Effector CD8-positive, alpha-beta T cell (primary cell): ENCODE measurements at places on chromosomes 5 and 9.

- DNase-seq: no peak
Observed at GRCh38 chr5:168168978-168169698, 122.3 kb upstream of the WWC1 start.

GRCh38 chr5:97476852-97477534 lies 293.9 kb upstream of the RIOK2 start:
- no peak for DNase-seq

GRCh38 chr9:124771867-124772679 lies 962 bp upstream of the NR6A1 start:
- DNase-seq: no peak

GRCh38 chr9:98031935-98032334 lies 24.6 kb upstream of the NANS start:
- no peak for DNase-seq

- no peak for DNase-seq
Observed at GRCh38 chr9:113185271-113185670, 34.5 kb downstream of the SLC31A2 start.

- DNase-seq: no peak
Observed at GRCh38 chr5:98474782-98475181, 298.7 kb upstream of the RGMB start.

DNA sequence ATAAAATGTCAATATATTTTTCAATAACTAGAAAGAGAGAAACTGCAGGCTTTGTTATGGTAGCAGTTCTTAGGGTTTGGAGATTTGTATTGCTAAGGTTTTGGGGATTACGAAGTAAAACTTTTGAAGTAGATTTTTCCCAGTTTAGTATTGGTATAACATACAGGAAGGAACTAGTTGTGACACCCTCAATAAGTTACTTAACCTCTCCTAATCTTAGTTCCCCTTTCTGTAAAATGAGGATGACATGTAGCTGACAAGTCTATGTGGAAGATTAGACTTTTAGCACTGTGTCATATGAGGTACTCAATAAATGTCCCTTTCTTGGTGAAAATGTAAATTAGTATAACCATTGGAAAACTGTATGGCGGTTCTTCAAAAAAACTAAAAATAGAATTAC lies 73.4 kb upstream of the ATG10 start:
- no peak for DNase-seq

- peak; percentile 4 for DNase-seq
Observed at GRCh38 chr9:75866273-75866871, 24.1 kb upstream of the PCSK5 start.

- DNase-seq: no peak
Observed at GRCh38 chr9:38284588-38285051, 107.9 kb upstream of the ALDH1B1 start.

DNA sequence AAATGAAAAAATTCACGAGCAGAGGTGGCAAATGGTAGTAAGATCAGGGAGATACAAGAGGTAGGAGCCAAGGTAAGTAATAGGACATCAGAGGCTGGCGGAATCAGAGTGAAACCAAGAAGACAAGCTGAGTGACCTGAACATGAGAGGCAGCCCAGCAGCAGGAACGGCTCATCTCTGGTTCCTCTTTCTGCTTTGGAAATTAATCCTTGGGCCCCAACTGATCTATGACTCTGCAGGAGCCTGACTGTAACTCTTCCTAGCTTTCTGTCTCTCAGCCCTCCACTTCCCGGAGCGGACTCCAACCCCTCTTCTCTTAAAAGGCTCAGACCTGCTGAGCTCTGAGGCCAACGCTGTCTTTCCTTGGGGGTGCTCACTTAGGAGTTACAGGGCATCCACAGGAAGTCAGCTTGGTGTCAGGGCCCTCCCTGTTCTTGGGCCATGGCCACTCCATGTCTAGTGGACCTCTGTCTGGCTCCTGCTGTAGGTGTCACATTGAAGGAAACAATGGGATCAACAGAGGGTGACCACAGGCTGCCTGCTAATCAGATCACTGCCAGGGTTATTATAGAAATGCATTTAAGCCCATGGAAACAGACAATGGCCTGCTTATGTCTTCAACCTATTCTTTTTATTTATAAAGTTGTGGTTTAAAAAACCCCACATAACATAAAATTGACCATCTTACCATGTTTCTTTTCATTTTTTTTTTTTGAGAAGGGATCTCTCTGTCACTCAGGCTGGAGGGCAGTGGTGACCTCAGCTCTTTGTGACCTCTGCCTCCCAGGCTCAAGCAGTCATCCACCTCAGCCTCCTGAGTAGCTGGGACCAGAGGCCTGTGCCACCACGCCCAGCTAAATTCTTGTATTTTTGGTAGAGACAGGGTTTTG lies 22.5 kb upstream of the SHB start:
- no peak for DNase-seq

GRCh38 chr9:115025721-115026120 lies 92.2 kb downstream of the TNC start:
- no peak for DNase-seq

DNA sequence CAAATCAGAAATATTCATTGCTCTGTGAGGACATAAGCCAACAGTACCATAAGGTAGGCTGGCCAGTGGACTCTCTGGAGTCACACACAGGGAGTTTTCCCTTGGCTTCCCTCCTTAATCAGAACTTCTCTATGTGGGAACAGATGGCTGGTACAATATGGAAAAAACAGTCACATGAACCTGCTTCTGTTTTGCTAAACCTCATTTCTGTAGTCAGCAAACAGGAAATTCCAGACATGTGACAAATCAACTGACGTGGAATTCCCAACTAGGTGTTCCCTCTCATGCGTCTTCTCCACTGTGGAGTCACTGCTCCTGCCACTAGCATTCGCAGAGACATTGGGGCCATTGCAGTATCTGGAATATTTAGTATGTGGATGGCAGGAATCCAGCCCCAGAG lies 617.6 kb downstream of the KIF4B start:
- DNase-seq: no peak

- DNase-seq: no peak
Observed at GRCh38 chr5:139869042-139869790, 73.6 kb downstream of the PSD2 start.

GRCh38 chr9:91212596-91213243 lies 149.0 kb downstream of the AUH start:
- no peak for DNase-seq

DNA sequence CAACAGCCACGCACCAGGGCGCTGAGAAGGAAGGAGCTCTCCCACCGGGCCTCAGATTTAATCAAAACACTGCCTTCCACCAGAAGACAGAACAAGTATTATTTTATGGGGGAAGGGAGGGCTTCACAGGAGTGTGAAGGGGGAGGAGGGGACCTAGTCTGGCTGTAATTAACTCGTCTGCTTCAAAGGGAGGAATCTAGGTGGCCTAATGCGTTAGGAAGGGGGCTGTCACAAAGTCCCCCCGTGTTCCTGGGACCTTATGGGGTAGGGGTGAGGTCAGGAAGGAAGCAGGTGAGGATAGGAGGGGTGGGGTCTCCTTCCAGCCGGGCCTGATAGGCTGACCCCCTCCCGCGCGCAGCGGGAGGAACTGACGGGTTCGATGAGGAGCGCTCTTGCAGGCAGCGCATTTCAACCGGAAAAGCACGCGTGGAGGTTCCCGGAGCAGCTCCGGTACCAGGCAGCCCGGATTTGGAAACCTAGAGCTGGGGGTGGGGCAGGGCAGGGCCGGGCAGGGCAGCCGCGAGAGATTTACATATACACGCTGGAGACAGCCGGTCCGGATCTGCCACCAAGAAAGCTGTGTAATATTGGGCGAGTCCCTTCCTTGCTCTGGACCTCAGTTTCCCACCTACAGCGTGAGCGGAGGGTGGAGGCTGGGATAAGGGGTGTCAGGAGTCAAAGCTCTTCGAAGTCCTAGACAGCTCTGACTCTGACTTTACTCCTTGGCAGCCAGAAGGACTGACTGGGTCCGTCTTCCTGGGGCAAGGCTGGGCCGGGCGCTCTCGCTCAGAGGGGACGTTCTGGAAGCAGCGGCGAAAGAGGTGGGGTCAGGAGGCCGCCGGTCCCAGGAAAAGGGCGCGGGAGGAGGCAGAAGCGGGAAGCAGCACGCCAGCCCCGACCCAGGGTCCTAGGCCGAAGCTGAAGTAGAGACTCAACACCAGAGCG lies 1.8 kb downstream of the SHB start:
- no peak for DNase-seq

DNA sequence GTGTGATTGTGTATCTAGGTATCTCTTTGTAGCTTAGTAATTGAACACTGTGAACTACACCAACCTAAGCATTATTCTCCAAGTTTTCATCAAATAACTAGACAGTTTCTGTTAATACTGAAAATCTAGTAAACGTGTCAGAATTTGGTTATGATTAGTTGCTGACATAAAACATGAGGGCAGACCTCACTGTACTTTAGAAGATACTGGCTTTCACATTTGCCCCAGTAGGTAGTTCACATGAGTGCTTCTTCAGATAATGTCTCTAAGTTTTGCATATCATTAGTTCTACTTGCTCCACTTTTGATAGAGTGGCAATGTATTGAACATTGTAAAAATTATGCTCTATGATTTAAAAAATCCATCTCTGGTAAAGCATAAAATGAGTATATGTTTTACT lies 7.1 kb downstream of the CDKN2B start:
- no peak for DNase-seq

DNA sequence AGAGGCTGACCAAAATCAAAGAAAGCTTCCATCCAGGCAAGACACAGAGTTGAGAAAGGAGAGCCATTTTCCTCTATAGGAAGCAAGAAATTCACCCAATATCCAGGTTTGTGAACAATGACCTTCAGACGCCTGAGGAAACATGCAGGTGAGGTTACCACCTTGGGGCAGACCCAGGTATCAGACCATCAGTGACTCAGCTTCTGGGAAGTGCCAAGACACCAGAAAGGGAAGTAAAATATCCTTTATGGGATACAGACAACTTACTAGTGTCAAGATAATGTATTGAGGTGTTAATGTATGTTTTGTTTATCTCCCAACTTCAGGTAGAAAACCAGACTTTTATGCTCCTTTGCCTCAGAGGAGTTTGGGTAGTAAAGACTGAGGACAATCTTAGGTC lies 2.2 kb upstream of the DTWD2 start:
- DNase-seq: no peak

GRCh38 chr9:16152276-16153101 lies 599.6 kb downstream of the CCDC171 start:
- no peak for DNase-seq

GRCh38 chr5:5675511-5675910 lies 253.0 kb downstream of the ICE1 start:
- DNase-seq: no peak

DNA sequence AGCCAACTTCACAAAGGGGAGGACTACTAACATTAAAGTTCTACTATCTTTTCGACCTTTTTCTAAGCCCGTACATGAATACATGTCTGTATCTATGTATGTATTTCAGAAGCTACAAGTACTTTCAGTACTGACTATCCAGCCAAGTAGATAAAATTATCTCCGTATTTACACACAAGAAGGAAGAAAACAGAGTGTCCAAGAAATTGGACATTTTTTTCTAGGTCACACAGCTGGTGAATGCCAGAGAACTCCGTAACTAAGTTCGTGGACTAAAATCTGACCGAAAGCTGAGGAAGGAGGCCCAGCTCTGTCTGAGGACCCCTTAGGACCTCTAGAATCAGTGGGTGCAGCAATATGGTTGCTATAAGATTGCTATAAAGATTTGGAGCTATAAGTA lies 83.4 kb downstream of the MAMDC2 start:
- DNase-seq: no peak
